ENCODE measurements at places on chromosomes 5 and 9. TPM values are rescaled to one million over a fixed set of nuclear protein-coding genes. Genes with fewer than 3 reads are reported as not detected.
A peak's percentile ranks its signal among the peaks of the same experiment; 100 is the strongest.

DNA sequence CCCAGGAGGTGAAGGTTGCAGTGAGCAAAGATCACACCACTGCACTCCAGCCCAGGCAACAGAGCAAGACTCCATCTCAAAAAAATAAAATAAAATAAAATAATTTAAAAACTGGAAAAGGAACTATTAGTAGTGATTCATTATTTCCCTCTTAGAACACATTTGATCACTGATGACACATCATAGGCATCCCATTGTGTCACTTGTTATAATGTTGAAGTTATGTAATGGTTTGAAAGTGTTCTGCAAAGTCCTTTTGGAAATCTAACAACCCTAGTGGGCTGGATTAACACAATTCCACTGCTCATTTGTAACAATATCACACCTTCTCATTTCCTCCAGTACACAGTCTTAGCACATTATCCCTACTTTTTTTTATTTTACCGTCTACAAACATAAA is 81.8 kb upstream of the LMNB1 start:
- no peak for DNase-seq

- no peak for DNase-seq
These were observed 19.1 kb upstream of the GLE1 start for GRCh38 chr9:128485414-128485855.

- peak; percentile 9 for DNase-seq
These were observed 26.8 kb downstream of the PAEP start for GRCh38 chr9:135588371-135588770.

DNA sequence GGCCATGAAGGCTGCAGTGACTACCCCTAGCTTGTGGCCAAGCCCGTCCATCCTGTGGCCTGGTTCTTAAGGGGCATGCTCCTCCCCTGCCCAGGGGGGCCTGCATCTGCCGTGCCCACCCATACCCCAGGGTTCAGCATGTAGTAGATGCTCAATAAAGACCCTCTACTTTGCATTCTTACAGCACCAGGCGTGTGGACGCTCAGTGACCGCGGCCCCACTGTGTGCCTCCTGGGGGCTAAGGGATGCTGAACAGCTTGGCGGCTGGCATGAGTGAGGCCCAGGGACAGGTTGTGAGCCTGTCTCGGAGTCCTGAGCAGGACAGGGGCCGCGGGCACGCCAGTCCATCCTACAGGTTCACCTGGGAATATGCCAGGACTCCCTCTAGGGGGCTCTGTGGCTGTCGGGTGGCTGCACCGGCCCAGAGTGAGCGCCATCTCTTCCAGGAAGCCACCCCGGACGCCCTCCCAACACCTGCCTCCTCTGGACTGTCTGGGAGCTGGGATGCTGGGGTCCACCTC is 9.1 kb downstream of the NOTCH1 start:
- no peak for DNase-seq

DNA sequence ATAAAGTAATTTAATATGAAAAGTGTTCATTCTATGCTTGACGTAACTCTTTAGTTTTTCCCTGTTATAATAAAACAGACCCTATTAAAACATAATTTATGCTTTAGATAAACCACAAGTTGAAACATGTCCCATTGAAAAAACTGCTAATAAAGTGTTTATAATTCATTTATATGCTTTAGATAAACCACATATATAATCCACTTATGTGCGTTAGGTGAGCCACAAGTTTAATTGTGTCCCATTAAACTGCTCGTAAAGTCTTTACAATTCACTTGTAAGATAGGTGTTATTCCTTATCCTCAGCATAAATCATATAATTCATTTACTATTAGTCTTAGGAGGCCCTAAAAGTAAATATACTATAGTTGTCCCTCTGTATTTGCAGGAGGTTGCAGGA is 3.6 kb downstream of the NIPSNAP3B start:
- DNase-seq: no peak

- DNase-seq: no peak
These were observed 63.8 kb upstream of the RARS1 start for GRCh38 chr5:168422431-168422830.

DNA sequence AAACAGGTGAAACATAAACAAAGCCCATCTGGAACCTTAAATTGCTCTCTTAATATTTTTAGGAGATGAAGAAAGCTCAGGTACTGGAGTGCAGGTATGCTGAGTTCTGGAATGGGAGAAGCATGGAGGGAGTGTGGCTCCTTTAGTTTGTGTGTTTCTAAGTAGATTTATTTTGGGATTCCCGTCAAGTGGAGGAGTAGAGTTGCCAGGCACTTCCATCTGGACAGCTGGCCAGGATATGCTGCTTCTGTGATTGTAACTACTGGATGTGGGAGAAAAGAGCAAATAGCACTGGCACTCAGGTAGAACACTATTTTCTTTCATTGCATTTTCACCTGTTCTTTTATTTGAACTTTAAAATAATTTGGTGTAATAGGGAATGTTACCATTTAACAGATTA is 182.3 kb upstream of the MAST4 start:
- no peak for DNase-seq

DNA sequence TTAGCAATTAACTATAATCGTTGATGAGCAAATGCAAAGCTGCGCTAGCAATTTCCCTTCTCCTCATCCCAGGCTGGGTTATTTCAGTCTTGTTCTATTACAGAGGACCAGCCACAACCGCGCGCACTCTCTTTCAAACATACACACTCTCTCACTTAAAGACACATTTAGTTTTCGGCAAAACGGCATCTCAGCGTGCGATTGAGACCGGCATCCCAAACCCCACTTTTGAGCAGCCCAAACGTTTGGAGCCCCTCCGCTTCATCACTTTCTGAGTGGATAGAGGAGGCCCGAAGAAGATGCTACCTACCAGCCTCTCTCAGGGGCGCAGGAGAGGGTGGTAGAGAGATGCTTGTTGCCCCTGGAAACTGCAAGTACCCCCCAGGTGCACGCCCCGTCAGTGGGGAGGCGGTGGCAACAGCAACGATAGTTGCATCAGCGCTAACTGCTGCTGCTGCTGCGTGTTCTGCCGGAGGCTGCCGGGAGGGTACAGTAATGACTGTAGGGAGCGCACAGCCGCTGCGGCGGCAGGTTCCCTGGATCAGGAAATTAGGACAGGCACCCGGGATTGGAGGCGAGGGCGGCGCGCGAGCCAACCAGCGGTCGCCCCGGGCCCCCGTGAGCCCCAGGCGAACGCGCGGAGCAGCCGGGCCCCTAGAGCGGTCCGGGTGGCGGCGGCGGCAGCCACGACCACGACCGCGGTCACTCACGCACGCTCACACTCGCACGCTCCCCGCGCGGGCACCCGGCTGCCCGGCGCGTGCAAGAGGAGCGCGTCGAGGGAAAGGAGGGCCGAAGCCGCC is 467 bp upstream of the VLDLR start:
- peak; percentile 83 for DNase-seq

GRCh38 chr5:122492675-122493074 is 180.6 kb downstream of the SNCAIP start:
- no peak for DNase-seq

- DNase-seq: no peak
These were observed 167.9 kb upstream of the PANK3 start for GRCh38 chr5:168746893-168747640.

DNA sequence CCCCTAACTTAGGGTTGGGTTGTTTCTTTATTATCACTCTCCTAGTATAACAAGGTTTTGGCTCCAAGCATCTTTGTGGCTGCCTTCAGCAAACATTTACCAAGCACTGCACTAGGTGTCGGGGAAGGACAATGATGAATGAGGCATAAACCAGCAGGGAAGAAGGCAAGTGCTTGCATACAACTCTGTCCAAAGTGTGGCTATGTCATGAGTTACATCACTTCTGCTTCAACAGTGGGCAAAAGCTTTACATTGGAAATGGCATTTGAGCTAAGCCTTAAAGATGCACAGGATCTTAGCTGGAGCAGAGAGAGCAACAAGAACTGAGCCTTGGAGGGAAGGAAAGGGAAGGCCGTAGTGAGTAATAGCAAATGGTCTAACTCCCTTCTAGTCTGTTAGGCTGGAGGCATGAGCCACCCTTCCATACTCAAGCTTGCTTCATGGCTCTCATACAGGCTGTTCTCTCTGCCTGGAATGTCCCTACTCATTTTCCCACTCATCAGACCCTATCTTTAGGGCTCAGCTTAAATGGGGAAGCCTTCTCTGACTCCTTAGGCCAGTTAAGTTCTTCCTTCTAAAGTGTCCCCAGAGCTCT is 121.8 kb downstream of the SEMA6A start:
- no peak for DNase-seq

DNA sequence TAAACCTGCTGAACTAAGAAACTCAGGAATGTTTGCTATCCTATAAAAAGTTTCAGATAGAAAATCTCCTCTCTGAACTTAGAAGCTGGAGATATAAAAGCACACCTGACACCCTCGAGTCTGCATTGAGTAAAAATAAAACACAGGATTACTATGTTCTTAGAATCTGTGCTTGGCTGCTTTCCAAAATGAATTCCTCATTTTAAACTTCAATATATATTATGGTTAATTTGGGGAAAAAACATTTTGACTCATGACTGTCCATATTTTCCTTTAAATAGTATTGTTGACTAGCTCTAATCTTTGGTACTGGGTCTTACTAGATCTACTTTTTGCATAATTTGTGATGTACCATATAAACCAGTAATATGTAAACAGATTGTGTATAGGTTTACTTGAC is 36.7 kb downstream of the FBXW2 start:
- DNase-seq: no peak

DNA sequence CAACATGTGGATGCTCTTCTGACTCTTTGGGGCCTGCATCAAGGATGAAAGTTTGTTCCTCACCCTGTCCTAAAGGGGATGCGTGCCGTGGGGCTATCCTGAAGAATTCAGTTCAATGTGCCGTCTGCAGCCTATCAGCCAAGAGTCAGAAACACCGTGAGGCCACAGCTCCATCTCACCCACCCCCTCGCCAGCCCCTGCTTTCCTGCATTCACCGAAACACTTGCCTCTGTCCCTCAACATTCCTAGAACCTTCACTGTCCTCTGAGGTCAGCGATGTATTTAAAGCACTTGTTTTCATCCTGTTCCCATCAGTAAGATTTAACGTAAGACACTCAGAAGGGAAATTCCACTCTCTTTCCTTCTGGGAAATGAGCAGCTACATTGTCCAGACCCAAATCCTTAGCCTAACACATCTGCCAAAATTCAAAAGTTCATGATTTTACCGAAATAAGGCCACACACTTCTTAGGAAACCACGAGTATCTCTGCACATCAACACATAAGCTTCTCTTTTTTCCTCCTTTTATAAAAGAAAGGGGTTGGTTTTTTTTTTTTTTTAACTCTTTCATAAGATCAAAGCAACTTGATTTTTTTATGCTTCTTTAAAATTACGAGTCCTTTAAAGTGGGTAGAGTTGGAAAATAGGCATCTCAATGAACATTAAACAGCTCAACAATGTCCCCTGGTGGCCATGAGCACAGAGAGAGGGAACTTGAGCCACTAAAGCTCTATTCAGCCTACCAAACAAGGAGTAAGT is 100.7 kb downstream of the SUSD1 start:
- peak; percentile 55 for DNase-seq

- DNase-seq: no peak
These were observed 3.2 kb upstream of the TMEM171 start for GRCh38 chr5:73117088-73117740.

DNA sequence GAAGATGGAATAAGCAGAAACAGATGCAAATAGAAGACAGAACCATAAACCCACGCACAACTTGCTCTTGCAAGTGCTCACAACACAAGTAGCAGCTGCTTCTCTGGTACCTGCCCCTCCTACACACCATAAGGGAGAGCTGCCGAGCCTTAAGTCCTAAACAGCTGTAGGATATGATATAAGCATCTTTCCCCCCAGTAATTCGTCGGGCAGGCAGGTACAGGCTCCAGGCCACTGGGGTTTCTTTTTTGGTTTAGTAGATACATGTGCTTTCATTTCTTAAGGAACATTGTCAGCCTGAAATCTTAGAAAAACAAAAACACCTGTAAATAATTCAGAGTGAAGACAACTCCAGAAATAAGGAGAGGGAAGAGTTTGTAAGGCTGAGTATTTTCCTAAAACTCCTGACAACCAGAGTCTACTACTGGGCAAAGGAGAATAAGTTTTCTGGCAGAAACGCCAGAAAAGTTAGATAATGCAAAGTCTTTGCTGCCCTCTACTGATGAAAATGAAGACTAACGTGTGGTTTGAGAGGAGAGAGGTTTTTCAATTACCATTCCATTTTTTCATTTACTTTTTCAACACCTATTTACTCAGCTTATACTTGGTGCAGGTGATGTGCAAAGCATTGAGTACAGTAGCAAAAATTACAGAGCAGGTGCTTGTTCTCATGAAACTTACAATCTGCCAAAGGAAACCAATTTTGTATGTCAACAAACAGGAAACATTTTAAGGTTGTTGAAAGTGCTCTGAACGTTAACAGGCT is 20.1 kb upstream of the TCERG1 start:
- no peak for DNase-seq

GRCh38 chr5:108672639-108673038 is 75.1 kb upstream of the FER start:
- no peak for DNase-seq

- DNase-seq: no peak
These were observed 17.2 kb upstream of the C5orf47 start for GRCh38 chr5:173971681-173972345.

DNA sequence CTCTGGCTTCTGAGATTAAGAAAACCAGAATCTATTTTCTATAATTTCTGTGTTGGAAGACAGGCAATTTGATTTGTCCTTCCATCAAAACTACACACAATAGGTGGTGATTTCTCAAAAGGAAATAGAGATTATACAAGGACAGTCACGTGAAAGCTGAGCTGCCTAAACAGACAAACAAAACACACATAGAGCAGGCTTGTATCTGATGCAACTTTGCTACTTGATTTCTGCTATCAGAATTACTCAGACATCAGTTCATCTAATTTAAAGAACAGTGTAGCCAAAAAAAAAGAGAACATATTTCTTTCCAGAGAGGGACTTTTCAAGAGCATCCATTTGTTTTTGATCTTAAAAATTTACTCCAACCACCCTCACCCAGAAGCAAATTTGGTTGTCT is 2128.3 kb upstream of the C9orf72 start:
- DNase-seq: no peak

DNA sequence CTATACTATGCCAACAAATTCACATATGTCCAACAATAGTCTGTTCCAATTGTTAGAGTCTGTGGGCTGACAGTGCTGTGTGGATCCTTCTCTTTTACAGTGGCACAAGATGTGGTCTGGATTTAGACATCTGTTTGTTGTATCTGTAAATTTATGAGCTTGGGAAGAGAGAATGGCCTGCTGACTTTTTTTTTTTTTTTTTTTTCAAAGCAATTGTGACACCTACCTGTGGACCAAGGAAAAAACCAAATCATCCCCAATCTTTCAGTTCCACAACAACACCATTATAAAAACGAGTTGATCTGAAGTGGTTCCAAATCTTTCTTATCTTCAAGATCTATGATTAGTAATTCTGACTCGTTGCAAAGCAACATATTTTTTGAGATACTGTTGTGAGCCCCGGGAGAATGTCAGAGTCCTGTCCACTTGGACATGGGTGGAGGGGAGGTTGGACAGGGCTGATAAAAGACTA is 4.9 kb downstream of the IRX2 start:
- DNase-seq: no peak

GRCh38 chr9:87834357-87834756 is 48.3 kb upstream of the SPATA31E1 start:
- DNase-seq: no peak

Gene TMOD1
- 156 TPM for total RNA-seq

Gene ANKRD34B
- total RNA-seq: not detected

Gene PTGES2
- total RNA-seq: 122 TPM

Gene CCL19
- not detected for total RNA-seq

Gene PPP3R2
- total RNA-seq: not detected

Gene IFNA2
- not detected for total RNA-seq

Gene C9orf85
- 6.2 TPM for total RNA-seq

Gene GPRIN1
- 0.71 TPM for total RNA-seq

Gene LEAP2
- 1.1 TPM for total RNA-seq

Gene SYK
- 1.4 TPM for total RNA-seq
